ENCODE measurements at places on chromosomes 7 and 10.

DNA sequence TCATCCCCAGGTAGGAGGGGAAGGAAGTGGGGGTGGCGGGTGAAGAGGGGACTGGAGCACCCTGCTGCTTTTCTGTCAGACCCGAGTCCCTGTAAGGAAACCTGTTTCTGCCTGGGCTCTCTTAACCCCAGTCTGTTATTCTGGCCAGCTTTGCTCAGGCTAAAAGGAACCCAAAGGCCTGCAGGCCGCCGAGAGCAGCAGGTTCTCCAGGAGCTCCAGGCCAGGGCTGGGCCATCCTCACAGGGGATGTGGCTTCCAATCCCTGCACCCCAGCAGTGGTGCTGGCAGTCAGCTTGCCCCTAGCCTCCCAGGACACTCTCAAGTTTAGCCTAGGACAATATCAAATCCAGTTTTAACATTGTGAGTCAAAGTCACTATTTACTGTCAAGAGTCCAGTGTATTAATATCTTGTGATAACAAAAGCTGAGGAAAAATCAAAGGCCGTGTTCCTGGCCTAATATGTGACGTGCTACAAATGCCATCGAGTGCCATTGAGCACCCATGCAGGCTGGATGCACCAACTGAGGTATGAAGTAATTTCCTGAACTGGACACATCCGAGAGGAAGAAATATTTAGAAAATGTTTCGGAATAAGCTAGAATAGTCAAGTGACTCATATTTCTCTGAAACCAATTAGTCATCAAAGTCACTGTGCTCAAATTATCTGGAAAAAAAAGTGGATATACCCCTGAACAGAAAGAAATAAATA lies 7.0 kb downstream of the PKD1L1 start:
- DNase-seq = peak; percentile 93
- H3K4me1 ChIP-seq = peaks cover 42% of the 10 kb centered on the region
- H3K27me3 ChIP-seq = no peaks in the 10 kb centered on the region
- H3K27ac ChIP-seq = peak overlapping the region; percentile 89
- peak overlapping the region; percentile 37 for H3K4me3 ChIP-seq

GRCh38 chr7:100137851-100138760 lies 10.6 kb upstream of the LAMTOR4 start:
- no peaks in the 10 kb centered on the region for H3K4me1 ChIP-seq
- no peaks in the 10 kb centered on the region for H3K27me3 ChIP-seq
- no peak for DNase-seq

- peaks cover 11% of the 10 kb centered on the region for H3K4me1 ChIP-seq
- no peak for DNase-seq
- H3K27ac ChIP-seq = no peak overlapping the region
- no peaks in the 10 kb centered on the region for H3K36me3 ChIP-seq
- no peak overlapping the region for H3K4me3 ChIP-seq
These were observed 195.5 kb downstream of the CREB5 start for GRCh38 chr7:28607855-28608193.

DNA sequence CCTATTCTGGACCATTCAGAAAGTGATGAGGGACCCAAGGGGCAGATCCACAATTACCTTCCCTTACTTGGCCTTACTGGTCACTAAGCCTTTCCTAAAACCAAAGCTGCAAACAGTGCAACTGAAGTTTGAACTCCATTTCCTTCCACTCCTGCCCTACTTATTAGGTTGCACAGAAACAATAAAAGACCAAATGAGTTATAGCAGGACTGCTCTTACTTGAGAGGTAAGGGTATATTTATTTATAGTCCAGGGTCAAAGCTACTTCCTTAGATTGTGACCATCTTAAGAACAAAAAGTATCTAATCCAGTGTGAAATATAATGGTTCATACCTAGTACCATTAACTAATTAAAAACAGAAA lies 27.0 kb downstream of the CDK6 start:
- no peaks in the 10 kb centered on the region for H3K27me3 ChIP-seq
- H3K4me1 ChIP-seq = peaks cover 47% of the 10 kb centered on the region
- peak overlapping the region; percentile 76 for H3K27ac ChIP-seq

DNA sequence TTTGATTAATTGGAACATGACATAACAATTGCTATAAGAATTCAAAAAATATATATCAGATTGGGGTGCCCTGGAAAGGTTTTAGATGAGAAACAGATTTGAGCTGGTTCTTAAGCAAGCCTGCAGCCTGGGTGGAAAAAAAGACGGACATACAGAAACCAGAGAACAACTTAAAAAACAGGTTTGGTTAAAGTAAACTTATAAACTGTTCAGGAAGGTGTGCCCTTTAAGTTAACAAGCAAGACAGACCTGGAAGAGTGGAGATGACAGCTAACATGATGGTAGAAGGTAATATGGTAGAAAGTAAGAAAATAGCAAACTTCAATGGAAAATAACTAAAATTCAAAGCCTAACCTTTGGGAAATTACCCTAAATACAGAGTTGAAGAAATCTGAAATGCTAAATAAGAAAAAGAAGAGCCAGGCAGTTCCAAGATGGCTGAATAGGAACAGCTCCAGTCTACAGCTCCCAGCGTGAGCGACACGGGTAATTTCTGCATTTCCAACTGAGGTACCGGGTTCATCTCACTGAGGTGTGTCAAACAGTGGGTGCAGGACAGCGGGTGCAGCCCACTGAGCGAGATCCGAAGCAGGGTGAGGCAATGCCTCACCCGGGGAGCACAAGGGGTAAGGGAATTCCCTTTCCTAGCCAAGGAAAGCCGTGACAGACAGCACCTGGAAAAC lies 52.2 kb downstream of the CADPS2 start:
- H3K4me3 ChIP-seq = no peak overlapping the region
- H3K4me1 ChIP-seq = no peaks in the 10 kb centered on the region
- no peak overlapping the region for H3K27ac ChIP-seq
- H3K36me3 ChIP-seq = no peaks in the 10 kb centered on the region

All from GM23248 (cell line).